Activated naive CD4-positive, alpha-beta T cell treated with anti-CD3 and anti-CD28 coated beads for 36 hours (primary cell): ENCODE measurements at places on chromosomes 6 and 20. TPM values are rescaled to one million over a fixed set of nuclear protein-coding genes. Genes with fewer than 3 reads are reported as not detected.

- DNase-seq: no peak
Observed at GRCh38 chr20:54545676-54546358, 70.4 kb downstream of the DOK5 start.

- DNase-seq: no peak
Observed at GRCh38 chr6:5173810-5174209, 86.9 kb downstream of the LYRM4 start.

The CD93 gene
- not detected for total RNA-seq

DNA sequence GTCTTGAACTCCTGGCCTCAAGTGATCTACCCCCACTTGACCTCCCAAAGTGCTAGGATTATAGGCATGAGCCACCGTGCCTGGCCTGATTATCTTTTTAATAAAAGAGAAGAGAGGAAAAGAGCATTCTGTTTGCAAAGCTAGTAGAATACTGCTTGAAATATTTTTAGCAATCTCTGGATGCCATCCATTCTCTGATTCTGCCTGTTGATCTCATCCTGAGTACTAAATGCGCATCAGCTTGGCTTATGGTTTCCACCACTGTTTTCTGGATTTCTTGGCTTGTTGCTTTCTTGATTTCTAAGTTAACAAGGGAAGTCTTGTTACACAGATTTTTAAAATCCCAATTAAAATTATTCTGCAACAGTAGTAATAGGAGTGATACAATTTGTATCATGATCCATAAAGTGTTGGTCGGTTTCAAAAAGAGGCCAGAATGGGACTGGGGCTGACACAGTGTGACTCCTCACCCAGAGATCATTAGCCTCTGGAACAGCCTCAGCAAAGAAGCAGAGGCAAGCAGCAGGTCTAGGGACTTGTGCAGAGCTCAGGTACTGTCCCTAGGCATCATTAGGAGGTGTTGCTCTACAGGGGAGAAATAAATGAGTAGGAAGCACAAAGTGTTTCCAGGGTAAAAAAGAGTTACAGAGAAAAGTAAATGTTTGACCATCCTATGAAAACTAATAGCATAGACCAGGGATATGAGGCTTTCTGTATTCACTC is 17.8 kb upstream of the SLC16A10 start:
- peak; percentile 43 for DNase-seq

GRCh38 chr6:30060606-30061091 is 416 bp upstream of the POLR1H start:
- peak; percentile 35 for DNase-seq

DNA sequence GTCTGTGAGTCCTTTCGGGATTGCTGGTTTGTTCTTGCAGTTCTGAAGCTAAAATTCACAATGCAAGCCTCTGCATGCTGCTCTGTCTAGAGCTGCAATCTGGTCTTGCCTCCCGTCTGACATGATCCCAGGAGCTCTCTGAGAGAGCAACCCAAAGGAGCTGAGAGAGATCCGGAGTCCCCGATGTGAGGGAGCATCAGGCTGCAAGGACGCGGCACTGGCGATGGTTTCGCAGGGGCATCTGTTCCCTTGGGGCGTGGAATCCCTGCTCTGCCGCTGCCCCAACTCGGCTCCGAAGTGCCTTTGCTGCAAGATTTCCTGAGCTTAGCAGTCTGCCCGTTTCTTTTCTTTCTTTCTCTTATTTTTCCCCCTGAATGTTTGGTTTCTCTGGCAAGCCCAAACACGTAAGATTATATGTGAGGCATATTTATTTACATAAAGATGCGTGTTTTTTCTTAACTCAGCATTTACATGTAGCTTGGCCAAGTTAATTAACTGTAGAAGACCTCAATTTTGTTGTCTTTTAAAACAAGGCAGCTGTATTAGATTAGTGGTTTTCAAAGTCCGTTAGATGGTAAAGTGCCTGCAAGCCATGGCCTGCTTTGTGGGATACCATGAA is 873.0 kb downstream of the KIF16B start:
- no peak for DNase-seq

GRCh38 chr6:44126320-44127149 is 717 bp downstream of the MRPL14 start:
- peak; percentile 95 for DNase-seq

The BPI gene
- total RNA-seq: not detected

DNA sequence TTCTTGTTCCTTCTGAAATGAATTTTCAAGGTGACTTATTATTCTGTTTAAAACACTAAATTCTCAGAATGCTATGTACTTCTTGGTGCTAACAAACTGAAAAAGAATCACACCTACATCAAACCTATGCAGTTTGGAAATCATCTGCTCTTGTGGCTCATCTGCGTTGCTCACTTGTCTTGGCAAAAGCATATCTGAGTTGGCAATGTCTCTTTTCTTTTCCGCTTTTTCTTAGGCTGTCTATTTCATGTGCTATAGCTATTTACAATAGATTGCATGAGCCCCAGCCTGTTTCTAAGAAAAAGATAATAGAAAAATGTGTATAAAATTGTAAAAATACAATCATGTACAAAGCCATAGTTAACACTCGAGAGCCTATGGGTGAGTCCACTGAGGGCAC is 348.9 kb upstream of the AGPAT4 start:
- DNase-seq: no peak

DNA sequence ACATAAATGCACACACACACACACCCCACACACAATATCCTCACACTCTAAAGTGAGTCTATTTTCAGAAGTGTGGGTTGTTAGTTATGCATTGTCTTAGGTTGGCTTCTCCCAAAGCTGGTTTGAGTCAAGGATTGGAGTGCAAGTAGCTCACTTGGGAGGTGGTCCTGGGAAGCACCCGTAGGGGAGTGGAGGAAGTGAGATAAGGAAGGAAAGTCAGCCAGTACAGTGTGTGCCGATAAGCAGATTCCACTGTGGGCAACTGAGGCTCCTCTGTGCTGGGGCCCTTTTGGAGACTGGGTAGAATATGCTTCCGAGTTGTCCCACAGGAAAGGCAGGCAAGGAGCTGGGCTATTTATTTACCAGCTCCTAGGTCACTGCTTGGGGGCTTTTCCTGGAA is 67.2 kb downstream of the PLCB4 start:
- DNase-seq: no peak

GRCh38 chr20:21312813-21313474 is 9.8 kb downstream of the XRN2 start:
- no peak for DNase-seq

GRCh38 chr6:45200510-45200909 is 127.6 kb upstream of the RUNX2 start:
- DNase-seq: no peak

GRCh38 chr6:71197267-71197666 is 91.3 kb upstream of the OGFRL1 start:
- DNase-seq: no peak

The KCNG1 gene
- total RNA-seq: 0.29 TPM

The PNPLA1 gene
- not detected for total RNA-seq

The TBX18 gene
- not detected for total RNA-seq

The HLA-DRB1 gene
- 4.2 TPM for total RNA-seq

- peak; percentile 24 for DNase-seq
Observed at GRCh38 chr6:2081155-2082138, 164.0 kb downstream of the GMDS start.

- DNase-seq: no peak
Observed at GRCh38 chr20:10984294-10984693, 310.5 kb upstream of the JAG1 start.

DNA sequence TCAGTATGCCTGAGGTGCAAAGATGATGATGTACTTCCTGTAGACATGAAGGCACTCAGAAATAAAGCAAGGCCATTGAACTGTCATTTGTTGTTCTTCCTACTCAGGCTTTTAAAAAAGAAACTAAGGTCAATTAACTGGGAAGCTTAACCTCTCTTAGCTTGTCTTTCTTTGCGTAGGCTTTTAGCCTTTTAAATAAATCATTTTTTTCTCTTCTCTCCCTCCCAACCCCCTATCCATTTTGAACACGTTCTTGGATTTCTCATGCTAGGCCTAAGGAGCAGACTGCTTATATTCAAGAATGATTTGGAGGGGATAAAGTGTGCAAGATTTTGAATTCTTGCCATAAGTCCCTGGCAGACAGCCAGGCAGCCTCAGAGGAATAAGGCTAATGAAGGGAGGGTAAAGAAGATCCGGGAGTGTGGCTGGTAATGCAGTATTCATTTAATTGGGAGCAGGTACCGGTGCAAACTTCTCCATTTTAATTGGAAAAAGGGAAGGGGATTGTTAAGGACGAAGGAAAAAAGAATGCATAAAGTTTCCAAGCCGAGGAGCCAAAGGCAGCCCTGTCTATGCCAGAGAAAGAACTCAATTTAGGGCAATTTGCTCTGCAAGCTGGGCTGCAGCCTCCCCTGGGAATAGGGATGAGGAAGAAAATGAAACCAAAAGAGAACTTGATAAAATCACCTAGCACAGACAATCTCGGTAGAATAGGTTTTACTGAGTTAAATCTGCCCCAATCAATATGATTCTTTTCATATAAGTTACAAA is 343.8 kb upstream of the MMS22L start:
- DNase-seq: no peak

The CYP39A1 gene
- total RNA-seq: not detected

The GABRR1 gene
- not detected for total RNA-seq

GRCh38 chr6:98452685-98453084 is 381.7 kb upstream of the POU3F2 start:
- no peak for DNase-seq

The TFAP2A gene
- 0.30 TPM for total RNA-seq

DNA sequence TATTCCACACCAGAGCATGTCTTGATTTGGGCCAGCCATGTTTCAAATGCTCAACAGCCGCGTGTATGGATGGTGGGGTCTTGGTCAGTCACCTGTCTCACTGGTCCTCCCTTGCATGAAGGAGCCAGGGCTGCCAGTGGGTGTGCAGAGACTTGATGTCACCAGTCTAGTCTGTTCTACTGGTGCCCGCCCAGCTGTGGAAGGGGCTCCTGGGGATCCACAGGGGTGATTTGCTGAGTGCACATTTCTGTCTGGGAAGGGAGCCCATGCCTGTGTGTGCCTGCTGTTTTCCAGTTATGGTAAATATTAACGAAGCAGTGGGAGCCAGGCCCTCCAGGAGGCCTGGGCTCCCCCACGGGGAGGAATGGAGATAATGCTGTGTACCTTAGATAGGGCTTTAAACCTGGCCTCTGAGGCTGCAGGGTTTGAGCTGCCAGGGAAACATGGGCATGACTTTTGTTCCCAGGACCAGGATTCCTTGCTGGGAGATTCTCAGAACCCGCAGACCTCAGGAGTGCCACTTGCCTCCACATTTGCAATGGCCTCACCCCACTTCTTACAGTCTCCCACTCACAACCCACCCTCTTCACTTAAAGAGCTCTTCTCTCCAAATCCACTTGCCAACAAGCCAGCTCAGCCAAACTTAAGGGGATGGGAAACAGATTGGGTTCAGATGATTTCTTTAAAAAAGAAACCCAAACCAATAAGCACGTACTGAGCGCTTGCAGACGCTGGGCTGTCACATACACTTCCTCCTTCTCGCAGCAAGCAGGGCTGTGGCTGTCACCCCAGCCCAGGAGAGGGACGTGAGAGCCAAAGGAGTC is 54.1 kb downstream of the VEGFA start:
- no peak for DNase-seq

- DNase-seq: no peak
Observed at GRCh38 chr20:39674842-39675241, 712.7 kb downstream of the DHX35 start.

DNA sequence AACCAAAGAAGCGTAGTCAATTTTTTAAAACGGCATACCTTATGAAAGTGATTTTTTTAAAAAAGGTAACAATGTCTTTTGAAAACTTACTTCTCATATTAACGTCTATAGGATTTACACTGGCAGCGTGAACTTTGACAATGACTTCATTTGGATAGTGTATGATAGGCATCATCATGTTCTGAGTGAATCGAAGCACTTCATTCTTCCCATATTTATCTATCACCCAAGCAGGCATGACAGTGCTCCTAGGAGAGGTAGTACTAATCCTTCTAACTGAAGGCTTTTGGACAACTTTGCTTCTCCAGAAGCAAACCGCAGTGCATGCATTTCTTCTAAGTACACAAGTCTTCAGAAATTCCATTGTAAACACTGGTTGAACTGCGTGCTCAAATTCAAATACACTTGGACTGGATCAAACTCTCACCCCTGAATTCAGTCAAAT is 618 bp downstream of the RTN4IP1 start:
- DNase-seq: no peak

GRCh38 chr6:43020847-43021246 is 576 bp upstream of the RRP36 start:
- no peak for DNase-seq

- DNase-seq: no peak
Observed at GRCh38 chr6:116384727-116385458, 14.1 kb downstream of the DSE start.

The TDRD6 gene
- total RNA-seq: not detected

The C20orf96 gene
- 6.8 TPM for total RNA-seq
